ENCODE measurements at places on chromosomes 4 and X.

DNA sequence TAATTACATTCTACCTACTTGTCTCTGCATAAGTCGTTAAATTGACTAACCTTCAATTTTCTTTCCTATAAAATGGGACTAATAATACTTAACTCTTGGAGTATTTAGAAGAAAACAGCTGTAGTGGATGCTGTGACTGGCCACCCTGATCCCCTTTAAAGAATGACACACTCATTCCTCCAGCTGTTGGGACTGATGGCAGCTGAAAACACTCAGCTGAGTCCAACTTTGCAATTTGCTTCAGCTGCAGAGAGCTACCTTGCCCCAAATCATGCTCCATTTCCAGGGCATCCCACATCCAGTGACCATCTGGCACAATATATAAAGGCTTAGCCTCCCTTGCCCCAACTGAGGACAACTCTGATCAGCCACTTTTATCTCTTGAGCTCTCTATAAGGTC is 89.1 kb downstream of the MID1IP1 start:
- no peaks in the 10 kb centered on the region for H3K4me1 ChIP-seq
- no peaks in the 10 kb centered on the region for H3K36me3 ChIP-seq
- no peak overlapping the region for H3K4me3 ChIP-seq
- no peak for DNase-seq

DNA sequence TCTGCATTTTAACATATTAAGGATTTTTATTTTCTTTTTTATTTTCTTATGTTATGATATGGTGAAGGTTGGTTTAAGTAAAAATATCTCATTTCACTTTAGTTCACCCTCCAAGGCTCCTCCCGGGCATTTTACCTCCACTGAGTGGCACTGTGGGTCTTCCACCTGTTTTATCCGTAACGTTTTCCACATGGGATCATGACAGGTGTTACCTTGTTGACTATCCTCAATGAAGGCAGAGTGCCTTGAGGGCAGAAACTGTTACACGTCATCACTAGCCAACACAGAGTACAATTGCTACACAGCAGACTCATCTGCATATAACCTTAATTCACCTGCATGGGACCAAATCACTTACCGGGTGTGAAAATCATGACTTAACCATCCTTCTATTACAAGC is 105.8 kb downstream of the GEMIN8 start:
- H3K4me3 ChIP-seq, result no peak overlapping the region
- H3K27ac ChIP-seq, result no peak overlapping the region
- no peaks in the 10 kb centered on the region for H3K4me1 ChIP-seq
- DNase-seq, result no peak
- H3K27me3 ChIP-seq, result no peaks in the 10 kb centered on the region

DNA sequence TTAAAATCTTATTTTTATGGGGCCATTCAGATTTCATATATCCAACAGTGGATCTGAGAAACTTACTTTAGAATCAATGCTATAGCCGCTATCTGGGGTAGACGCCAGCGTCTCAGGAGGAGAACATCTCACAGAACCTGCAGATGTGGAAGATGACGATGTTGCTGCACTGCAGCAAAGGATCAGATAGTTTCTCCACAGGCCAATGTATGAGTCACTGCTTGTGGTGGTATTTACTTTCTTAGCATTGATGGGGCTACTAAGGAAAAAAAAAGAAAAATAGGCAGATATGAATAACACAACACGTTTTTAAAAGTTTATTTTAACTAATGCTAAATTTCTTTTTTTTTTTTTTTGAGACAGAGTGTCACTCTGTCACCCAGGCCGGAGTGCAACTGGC is 85.9 kb downstream of the ZAR1 start:
- H3K4me3 ChIP-seq, result no peak overlapping the region
- no peaks in the 10 kb centered on the region for H3K36me3 ChIP-seq
- no peaks in the 10 kb centered on the region for H3K27me3 ChIP-seq
- H3K4me1 ChIP-seq, result no peaks in the 10 kb centered on the region

GRCh38 chrX:38803588-38804431 is 2.6 kb downstream of the MID1IP1 start:
- peak overlapping the region; percentile 45 for H3K4me3 ChIP-seq
- H3K36me3 ChIP-seq, result no peaks in the 10 kb centered on the region
- peak; percentile 96 for DNase-seq
- peaks cover 28% of the 10 kb centered on the region for H3K4me1 ChIP-seq
- no peaks in the 10 kb centered on the region for H3K27me3 ChIP-seq

GRCh38 chr4:77564231-77564630 is 41.4 kb upstream of the CXCL13 start:
- no peaks in the 10 kb centered on the region for H3K36me3 ChIP-seq
- H3K27me3 ChIP-seq, result no peaks in the 10 kb centered on the region
- no peak overlapping the region for H3K4me3 ChIP-seq
- peaks cover 12% of the 10 kb centered on the region for H3K4me1 ChIP-seq

DNA sequence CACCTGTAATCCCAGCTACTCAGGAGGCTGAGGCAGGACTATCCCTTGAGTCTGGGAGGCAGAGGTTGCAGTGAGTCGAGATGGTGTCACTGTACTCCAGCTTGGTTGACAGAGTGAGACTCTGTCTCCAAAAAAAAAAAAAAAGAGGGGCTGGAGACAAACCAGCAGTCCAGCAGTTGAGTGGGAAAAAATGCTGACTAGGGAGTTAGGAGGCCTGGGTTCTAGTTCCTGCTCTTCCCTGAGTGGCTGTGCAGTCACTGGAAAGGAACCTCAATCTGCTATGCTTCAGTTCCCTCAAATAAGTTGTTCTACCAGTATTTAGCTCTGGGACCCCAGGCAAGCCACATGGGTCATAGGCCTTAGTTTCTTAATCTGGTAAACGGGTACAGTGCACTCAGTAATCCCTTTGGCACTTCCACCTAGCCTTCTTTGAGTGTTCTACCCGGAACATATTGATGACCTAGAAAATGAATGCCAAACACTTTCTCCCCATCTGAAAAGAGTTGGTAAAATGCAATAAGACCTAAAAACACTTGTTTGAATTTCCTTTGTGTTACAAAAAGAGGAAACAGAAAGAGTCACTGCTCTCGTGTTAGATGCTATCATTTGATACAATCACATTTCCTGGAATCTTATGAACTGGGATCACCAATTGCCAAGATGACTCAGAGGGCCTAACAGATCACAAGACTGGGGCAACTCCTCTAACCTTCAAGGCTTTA is 99.3 kb upstream of the EGFL6 start:
- H3K27ac ChIP-seq, result no peak overlapping the region
- no peaks in the 10 kb centered on the region for H3K27me3 ChIP-seq
- H3K4me3 ChIP-seq, result no peak overlapping the region

DNA sequence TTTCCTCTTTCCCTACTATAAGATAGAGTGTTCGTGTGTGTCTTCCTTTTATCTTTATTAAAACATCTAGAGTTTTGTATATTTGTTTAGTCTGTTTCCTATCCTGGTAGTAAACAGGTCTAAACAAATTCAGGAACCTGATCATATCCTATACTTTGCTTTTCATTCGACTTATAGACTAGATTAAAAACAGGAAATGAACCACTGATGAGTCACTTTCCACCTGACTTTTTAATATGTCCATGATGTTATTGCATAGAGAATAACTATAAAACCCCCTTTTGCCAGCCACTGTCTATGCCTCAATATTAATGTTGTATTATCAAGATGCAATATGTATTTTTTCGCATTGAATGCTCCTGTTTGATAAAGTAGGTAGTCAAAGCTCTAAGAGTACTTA is 1794.0 kb downstream of the STIM2 start:
- no peaks in the 10 kb centered on the region for H3K4me1 ChIP-seq
- no peak overlapping the region for H3K4me3 ChIP-seq
- H3K36me3 ChIP-seq, result no peaks in the 10 kb centered on the region
- no peak overlapping the region for H3K27ac ChIP-seq

DNA sequence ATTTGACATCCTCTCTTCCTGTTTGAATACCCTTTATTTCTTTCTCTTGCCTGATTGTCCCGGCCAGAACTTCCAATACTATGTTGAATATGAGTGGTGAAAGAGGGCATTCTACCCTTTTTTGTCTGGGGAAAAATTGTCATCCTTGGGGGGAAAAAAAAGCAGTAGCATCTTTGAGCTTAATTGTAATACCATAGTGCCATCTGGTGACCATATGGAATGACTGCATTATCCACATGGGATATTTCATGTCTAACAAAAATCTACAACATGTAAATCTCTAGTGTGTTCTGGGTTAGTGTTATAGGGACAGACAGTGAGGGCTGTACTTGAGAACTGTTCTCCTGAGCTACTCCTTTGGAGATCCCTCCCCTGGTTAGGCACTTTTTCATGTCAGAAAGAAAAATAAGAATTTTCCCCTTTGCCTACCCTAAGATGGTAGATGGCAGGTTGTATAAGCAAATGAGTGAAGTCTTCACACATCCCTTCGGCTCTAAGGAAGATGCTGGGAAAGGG is 26.0 kb downstream of the CAPN6 start:
- DNase-seq, result no peak
- H3K4me1 ChIP-seq, result no peaks in the 10 kb centered on the region
- peaks cover 7% of the 10 kb centered on the region for H3K27me3 ChIP-seq
- no peaks in the 10 kb centered on the region for H3K36me3 ChIP-seq
- no peak overlapping the region for H3K4me3 ChIP-seq

DNA sequence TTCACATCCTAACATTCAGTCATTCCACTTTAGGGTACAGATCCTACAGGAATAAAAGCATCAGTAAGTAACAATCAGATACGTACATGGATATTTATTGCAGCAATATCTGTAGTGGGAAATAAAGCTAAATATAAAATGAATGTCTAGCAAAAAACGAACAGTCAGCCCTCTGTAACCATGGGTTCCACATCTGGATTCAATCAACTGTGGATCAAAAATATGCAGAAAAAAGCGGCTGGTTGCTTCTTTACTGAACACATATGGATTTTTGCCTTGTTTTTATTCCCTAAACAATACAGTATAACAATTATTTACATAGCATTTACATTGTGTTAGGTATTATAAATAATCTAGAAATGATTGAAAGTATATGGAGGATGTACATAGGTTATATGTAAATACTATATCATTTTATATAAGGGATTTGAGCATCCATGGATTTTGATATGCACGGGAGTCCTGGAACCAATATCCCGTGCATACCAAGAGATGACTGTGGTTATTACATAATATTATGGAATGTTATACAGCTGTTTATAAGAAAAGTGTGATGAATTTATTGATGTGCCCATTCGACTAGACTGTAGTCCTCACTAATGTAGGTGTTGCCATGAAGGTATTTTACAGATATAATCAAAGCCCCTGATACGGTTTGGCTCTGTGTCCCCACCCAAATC is 132.8 kb downstream of the ARHGEF9 start:
- no peak overlapping the region for H3K4me3 ChIP-seq
- no peaks in the 10 kb centered on the region for H3K36me3 ChIP-seq
- H3K27ac ChIP-seq, result no peak overlapping the region

DNA sequence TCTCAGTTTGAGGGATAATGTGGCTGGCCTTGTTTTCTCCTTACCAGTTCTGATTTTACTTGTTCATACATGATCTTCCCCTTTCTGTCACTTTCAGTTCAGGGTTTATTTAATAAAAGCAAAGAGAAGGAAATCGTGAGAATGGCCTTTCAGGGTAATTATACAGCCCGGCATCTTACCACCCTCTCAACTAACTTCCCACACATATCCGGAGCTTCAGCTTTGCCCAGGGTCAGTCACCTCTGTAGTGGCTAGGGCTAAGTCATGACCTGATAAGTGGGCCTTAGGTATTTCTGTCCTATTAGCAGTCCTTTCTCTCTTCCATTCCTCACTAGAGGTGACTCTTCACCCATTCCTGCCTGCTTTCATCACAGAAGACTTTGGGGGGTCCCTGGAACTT is 15.8 kb downstream of the TRPC5 start:
- H3K4me3 ChIP-seq, result no peak overlapping the region
- DNase-seq, result no peak
- H3K27me3 ChIP-seq, result peaks cover 11% of the 10 kb centered on the region
- no peaks in the 10 kb centered on the region for H3K4me1 ChIP-seq
- no peak overlapping the region for H3K27ac ChIP-seq

- no peak overlapping the region for H3K4me3 ChIP-seq
- no peak overlapping the region for H3K27ac ChIP-seq
- H3K27me3 ChIP-seq, result no peaks in the 10 kb centered on the region
Measured at GRCh38 chr4:165079476-165079875, 25.8 kb downstream of the TRIM75 start.

- H3K4me3 ChIP-seq, result no peak overlapping the region
- H3K27ac ChIP-seq, result no peak overlapping the region
- no peak for DNase-seq
- H3K27me3 ChIP-seq, result no peaks in the 10 kb centered on the region
- peaks cover 100% of the 10 kb centered on the region for H3K36me3 ChIP-seq
Measured at GRCh38 chr4:7002336-7002735, 40.8 kb upstream of the TADA2B start.

DNA sequence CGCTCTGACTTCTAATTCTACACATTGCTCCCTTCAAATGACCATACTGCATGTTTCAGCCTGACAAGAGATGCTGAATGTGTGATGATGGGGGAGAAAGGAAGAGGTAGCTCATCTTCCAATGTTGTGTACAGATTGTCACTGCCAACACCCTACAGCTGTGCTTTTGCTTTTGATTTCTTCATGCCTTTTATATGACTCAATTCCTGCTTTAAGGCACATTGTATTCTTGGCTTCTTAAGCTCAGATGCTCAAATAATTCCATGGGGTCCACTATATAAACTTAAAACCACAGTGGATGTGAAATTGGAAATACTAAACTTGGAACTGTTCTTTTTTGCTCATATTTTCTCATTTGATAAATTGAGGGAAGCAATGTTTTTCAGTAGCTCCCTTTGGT is 183.2 kb upstream of the WDFY3 start:
- H3K27me3 ChIP-seq, result no peaks in the 10 kb centered on the region
- H3K27ac ChIP-seq, result no peak overlapping the region
- no peaks in the 10 kb centered on the region for H3K4me1 ChIP-seq
- no peak overlapping the region for H3K4me3 ChIP-seq
- no peaks in the 10 kb centered on the region for H3K36me3 ChIP-seq

- no peaks in the 10 kb centered on the region for H3K36me3 ChIP-seq
- no peaks in the 10 kb centered on the region for H3K27me3 ChIP-seq
- no peak overlapping the region for H3K4me3 ChIP-seq
- H3K27ac ChIP-seq, result no peak overlapping the region
Measured at GRCh38 chr4:5118994-5119835, 67.9 kb downstream of the STK32B start.

DNA sequence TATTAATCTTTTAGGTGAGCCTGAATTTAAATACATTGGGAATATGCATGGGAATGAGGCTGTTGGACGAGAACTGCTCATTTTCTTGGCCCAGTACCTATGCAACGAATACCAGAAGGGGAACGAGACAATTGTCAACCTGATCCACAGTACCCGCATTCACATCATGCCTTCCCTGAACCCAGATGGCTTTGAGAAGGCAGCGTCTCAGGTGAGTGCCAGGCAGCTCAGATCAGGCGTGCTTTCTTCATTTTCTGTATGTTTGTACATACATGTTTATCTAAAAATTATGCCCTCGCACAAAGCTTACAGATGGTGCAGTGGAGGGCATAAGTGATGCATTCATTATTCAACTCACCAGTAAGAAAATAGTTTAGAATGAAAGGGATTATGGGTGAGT is 85.6 kb downstream of the CPE start:
- no peak overlapping the region for H3K4me3 ChIP-seq
- H3K27ac ChIP-seq, result no peak overlapping the region
- no peaks in the 10 kb centered on the region for H3K27me3 ChIP-seq
- no peaks in the 10 kb centered on the region for H3K4me1 ChIP-seq

DNA sequence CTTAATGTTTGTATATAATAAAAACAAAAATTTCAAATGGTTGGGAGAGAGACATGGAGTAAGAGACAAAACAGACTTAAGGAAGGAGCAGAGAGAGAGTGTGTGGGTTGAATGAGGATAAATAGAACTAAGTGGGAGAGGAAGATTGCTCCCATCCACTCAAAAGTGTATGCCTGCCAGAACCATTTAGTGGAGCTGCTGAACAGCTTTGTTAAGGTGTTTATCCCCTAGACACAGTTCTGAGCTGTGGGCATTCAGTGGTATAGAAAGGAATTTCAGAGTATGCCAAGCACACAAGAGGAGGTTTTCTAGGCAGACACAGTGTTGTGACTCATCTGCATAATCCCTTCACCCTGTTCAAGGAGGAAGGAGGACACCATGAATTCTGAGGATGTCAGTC is 508.6 kb upstream of the EPHA5 start:
- H3K4me1 ChIP-seq, result no peaks in the 10 kb centered on the region
- H3K27me3 ChIP-seq, result no peaks in the 10 kb centered on the region
